ENCODE measurements at places on chromosomes 16 and 17. TPM values are rescaled to one million over a fixed set of nuclear protein-coding genes. Genes with fewer than 3 reads are reported as not detected.

The TBX6 gene
- 0.73 TPM for total RNA-seq

The DBNDD1 gene
- 14.4 TPM for total RNA-seq

The CCL7 gene
- not detected for total RNA-seq

The CLCN7 gene
- total RNA-seq: 32.2 TPM

The MMP15 gene
- 3.5 TPM for total RNA-seq

The PLA2G10 gene
- total RNA-seq: not detected

The HS3ST3A1 gene
- total RNA-seq: 22.2 TPM

The CCL17 gene
- total RNA-seq: not detected

GRCh38 chr17:1186214-1186820 lies 6.5 kb upstream of the ABR start:
- H3K4me1 ChIP-seq: 0 out of 2 replicates have a peak, but pooled peaks cover 5% of the 10 kb centered on the region
- H3K27ac ChIP-seq: no peak overlapping the region
- no peak for DNase-seq
- H3K36me3 ChIP-seq: no peaks in the 10 kb centered on the region
- no peaks in the 10 kb centered on the region for H3K27me3 ChIP-seq

GRCh38 chr17:71166311-71166710 lies 954.5 kb upstream of the SOX9 start:
- H3K27me3 ChIP-seq: peaks cover 11% of the 10 kb centered on the region
- no peak for DNase-seq
- H3K36me3 ChIP-seq: no peaks in the 10 kb centered on the region
- H3K4me3 ChIP-seq: no peak overlapping the region
- no peak overlapping the region for H3K27ac ChIP-seq
- H3K4me1 ChIP-seq: 0 out of 2 replicates have a peak, but pooled peaks cover 3% of the 10 kb centered on the region

DNA sequence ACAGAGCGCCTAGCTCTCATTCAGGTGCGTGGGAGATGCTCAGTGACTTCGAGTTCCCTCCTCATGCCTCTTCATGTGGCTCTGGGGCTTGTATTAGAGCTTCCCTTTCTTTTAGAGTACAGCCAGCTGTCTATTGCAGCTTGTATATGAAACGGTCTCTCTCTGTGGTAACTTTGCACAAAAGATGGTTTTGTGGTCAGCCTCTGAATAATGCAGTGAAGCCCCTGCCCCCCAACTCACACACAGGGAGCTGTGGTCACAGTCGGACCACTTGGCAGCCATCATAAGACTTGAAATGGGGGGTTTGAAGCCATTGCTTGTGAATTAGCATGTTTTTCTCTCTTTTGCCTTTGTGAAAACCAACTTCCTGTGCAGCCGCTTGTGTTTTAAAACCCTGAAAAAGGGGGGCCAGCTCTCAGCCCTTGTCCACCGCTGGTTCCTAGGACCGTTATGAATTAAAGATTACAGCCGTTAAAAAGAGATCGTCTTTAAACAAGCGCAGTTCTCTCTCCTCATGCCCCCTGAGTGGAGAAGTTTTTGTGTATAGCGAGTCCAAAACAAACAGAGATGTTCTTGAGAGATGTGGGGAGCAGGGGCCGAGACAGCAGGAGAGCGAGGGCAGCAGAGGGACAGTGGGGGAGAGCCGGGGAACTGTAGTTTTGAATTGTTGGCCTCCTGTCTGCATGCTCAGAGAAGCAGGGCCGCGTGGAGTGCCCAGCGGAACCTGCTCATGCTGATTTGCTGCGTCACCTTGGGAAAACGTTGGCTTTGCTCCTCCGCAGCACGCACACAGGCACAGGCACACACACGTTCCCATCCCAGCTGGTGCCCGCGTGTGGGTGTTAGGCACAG lies 199.0 kb downstream of the MSI2 start:
- peaks cover 23% of the 10 kb centered on the region for H3K4me1 ChIP-seq
- H3K36me3 ChIP-seq: no peaks in the 10 kb centered on the region
- H3K27me3 ChIP-seq: no peaks in the 10 kb centered on the region
- no peak overlapping the region for H3K4me3 ChIP-seq
- H3K27ac ChIP-seq: peak overlapping the region; percentile 49
- DNase-seq: peak; percentile 66

GRCh38 chr17:48037838-48038323 lies 284 bp upstream of the COPZ2 start:
- H3K4me3 ChIP-seq: no peak overlapping the region
- H3K27me3 ChIP-seq: 0 out of 2 replicates have a peak, but pooled peaks cover under 1% of the 10 kb centered on the region
- DNase-seq: no peak

- H3K27ac ChIP-seq: no peak overlapping the region
- H3K36me3 ChIP-seq: no peaks in the 10 kb centered on the region
- H3K27me3 ChIP-seq: peaks cover 11% of the 10 kb centered on the region
- H3K4me1 ChIP-seq: 0 out of 2 replicates have a peak, but pooled peaks cover 6% of the 10 kb centered on the region
- DNase-seq: no peak
Measured at GRCh38 chr17:43722870-43723665, 35.5 kb downstream of the SOST start.

DNA sequence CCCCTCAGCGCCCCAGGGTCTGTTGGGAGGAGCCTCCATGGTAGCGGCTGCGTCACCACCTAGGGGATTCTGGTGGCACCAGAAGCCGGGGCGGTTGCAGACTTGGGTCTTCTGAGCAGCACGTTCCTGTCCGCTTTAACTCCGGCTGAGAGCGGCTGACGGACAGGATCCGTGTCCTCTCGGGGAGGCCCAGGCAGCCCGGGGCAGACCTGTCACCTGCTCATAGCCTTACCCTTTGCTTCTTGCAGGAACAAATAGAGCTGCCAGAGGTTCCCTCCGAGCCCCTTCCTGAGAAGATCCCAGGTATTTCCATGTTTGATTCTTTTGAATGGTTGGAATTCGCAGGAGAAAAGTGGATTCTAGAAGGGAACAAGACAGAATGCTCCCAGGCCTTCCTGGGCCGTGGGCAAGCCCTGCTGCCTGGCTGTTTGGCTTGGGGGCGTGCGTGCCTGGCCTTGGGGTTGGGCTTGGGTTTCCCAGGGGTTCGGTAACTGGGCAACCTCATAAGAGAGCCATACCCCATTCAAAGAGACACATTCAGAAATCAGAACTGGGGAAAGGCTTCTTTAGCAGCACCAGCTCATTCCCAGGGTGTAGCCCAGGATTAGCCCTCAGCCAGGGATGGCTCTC lies 6.6 kb downstream of the CHMP6 start:
- peaks cover 8% of the 10 kb centered on the region for H3K4me1 ChIP-seq
- no peak overlapping the region for H3K27ac ChIP-seq
- H3K36me3 ChIP-seq: 0 out of 2 replicates have a peak, but pooled peaks cover 9% of the 10 kb centered on the region
- H3K4me3 ChIP-seq: no peak overlapping the region
- peaks cover 5% of the 10 kb centered on the region for H3K27me3 ChIP-seq

- no peaks in the 10 kb centered on the region for H3K4me1 ChIP-seq
- H3K27ac ChIP-seq: no peak overlapping the region
- no peak for DNase-seq
- H3K4me3 ChIP-seq: no peak overlapping the region
- H3K36me3 ChIP-seq: peaks cover 5% of the 10 kb centered on the region
- no peaks in the 10 kb centered on the region for H3K27me3 ChIP-seq
Measured at GRCh38 chr17:59775786-59776350, 68.4 kb downstream of the VMP1 start.

DNA sequence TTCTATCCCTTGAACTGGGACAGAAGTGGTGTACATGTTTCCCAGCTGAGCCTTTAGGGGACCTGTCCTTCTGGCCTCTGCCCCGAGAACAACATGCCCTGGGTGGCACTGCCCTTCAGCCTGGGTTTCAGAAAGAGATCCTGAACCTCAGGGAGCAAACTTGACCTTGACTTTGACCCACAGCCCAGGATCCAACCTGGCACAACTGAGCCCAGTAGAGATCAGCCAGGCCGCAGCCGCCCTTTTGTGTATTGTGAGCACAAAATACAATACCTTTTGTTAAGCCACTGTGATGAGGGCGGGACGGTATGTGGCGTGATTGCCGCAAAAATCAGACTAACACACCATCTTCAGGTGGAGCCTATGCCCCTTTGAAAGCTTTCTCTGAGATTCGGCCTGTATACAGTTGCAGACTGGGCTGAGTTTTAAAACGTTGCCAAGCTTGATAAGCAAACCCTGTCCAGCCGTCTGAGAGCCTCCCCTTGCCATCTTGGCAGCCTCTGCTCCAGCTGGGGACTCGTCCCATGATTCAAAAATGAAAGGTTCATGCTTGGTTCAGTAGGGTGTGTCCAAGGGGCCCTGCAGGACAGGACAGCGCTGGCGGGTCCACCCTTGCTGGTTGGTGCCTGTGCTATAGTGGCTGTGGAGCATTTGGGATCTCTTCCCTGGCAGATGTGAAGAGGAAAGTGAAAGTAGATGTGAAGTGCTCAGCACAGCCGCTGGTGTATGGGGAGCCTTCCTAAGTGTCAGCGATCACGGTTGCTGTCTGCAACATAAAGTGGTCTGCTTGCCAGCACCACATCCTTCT lies 40.3 kb downstream of the FOXL1 start:
- H3K36me3 ChIP-seq: no peaks in the 10 kb centered on the region
- no peaks in the 10 kb centered on the region for H3K4me1 ChIP-seq
- no peaks in the 10 kb centered on the region for H3K27me3 ChIP-seq
- DNase-seq: no peak
- H3K27ac ChIP-seq: no peak overlapping the region
- H3K4me3 ChIP-seq: no peak overlapping the region

DNA sequence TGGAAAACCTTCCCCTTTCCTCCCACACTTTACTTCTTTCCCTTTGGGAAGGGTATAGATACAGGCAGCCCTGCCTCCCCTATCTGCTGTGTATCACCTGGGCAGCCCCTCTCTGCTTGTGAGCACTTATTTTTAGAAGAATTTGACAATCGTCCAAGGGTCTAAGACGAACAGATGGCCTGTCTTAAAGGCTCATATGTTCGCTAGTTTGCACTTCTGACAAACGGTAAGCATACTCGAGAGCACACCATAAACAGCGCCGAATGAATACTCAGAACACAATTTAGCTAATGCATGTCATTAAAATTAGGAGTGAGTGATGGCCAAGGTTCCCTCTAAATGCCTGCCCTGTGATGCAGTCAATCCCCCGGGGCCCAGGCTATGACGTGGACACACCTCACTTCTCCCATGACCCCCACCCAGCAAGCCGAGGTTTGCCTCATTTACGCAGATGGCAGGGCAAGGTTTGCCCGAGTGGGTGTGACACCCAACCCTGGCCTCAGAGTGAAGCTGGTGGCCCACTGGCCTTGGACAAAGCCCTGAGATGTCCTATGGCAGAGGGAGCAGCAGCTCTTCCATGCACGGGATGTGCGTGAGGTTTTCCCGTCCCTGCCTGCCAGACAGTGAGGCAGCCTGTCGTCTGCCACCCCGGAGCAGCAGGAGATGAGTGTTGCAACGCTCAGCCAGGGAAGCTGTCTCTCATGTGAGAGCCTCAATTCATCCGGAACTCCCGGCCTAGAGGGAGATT lies 125.2 kb downstream of the C16orf78 start:
- no peak overlapping the region for H3K4me3 ChIP-seq
- no peaks in the 10 kb centered on the region for H3K4me1 ChIP-seq
- no peaks in the 10 kb centered on the region for H3K27me3 ChIP-seq
